ENCODE measurements at places on chromosomes 11 and 22. TPM values are rescaled to one million over a fixed set of nuclear protein-coding genes. Genes with fewer than 3 reads are reported as not detected.
A peak's percentile ranks its signal among the peaks of the same experiment; 100 is the strongest.

LINC01488 gene
- not detected for total RNA-seq

DNA sequence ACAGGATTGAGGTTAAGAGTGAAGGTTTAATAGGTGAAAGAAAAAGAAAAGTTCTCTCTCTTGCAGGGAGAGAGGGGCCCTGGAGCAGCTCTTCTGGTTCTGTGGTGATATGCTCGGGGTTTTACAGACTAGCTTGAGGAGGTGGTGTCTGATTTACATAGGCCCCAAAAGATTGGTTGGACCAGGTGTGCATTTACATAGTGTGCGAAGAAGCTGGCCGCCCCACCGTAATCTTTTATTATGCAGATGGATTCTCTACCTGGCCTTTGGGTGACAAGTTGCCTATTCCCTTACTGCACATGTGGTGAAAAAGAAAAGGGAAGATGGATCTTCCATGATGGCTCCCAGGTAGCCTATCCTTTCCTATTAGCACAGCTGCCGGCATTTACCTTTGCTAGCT lies 219.9 kb upstream of the GRIA4 start:
- no peak for DNase-seq

GRCh38 chr22:45240104-45240809 lies 437 bp downstream of the KIAA0930 start:
- DNase-seq, result no peak

DNA sequence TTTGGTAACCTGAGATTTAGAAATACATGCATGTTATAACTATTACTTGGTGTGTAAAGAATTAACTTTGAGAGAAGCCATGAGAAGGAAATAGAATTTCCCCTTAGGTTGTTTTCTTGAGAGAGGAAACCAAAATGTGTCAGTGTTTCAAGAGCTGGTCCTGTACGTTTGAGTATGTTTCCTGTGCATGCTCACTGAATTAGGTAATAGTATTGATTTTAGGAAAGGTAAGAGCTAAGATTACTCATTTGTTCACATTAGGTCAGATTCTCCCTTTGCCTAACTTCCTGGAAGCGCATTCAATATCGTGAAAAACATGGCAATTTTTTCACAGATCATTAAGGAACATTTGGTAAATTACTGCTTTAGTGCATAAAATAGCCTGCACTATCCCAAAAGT lies 49.3 kb upstream of the RDX start:
- DNase-seq, result no peak

GRCh38 chr11:12174477-12175143 lies 64.2 kb downstream of the MICAL2 start:
- peak; percentile 82 for DNase-seq

GRCh38 chr11:69512136-69512535 lies 30.7 kb downstream of the LINC01488 start:
- no peak for DNase-seq

DNA sequence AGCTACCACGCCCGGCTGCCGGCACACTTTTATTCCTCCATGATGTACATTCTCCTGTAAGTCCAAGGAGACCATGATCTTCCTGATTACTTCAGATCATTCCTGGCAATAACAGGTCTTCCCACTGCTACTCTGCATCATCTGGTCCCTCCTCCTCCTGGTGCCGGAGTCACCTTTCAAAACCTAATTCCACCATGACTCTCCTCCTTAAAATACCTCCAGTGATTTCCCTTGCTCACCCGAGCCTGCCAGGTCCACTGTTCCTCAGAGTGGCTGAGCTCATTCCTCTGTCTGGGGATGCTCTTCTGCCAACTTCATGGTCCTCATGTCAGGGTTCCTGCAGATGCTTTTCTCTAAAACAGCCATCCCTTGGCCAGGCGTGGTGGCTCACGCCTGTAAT lies 3.9 kb upstream of the LTBP3 start:
- no peak for DNase-seq
